ENCODE measurements at places on chromosomes 16 and 17. TPM values are rescaled to one million over a fixed set of nuclear protein-coding genes. Genes with fewer than 3 reads are reported as not detected.

- peak; percentile 63 for DNase-seq
These were observed 451 bp downstream of the IL32 start for GRCh38 chr16:3065742-3066439.

DNA sequence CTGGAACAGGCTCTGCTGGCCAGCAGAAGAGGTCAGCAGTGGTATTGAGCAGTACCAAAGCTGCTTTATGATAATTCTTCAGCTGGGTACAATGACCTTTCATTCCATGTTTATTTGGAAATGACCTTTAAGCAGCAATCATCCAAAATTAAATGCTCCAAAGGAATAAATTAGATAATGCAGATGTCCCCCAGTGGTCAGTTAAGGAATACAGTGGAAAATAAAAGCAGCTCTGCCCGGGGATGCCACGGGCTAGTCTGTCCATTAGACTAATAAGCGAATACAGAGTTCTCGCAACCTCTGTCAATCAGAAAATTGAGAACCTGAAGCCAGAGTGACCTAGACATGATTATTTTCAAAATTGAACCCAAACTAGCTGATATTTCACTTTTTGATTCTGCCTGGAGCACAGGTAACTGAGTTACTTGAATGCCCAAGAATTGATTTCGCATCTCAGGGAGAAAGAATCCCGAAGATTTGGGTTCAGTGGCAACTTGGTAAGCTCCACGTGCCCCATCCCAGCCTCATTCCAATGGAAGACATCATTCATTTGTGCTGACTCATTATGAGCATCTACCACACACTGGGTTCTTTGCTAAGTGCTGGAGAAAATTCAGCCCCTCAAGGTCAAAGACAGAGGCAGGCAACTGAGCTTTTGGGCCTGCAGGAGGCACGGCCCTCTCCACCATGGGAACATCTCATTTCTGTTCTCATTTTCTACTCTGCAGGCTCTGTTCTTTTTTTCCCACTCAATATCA lies 34.4 kb upstream of the SLC39A11 start:
- no peak for DNase-seq

DNA sequence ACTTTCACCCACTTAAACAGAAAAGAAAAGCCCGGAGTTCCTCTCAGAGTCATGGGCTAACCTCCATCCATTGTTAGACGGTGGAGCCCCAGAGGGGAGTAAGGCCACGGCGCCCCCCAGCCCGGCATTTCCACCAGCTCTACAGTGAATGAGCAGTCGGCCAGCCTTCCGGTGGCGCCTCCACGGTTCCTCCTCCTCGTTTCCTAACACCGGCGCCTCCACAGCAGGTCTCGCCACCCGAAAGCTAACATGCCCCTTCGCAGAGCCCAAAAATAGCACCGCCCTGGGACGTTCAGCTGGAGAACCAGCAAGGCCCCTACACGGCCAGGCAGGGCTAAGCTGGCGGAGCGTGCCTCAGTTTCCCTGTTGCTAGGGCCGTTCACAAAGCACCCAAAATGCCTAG lies 858 bp downstream of the MMD start:
- peak; percentile 78 for DNase-seq

DNA sequence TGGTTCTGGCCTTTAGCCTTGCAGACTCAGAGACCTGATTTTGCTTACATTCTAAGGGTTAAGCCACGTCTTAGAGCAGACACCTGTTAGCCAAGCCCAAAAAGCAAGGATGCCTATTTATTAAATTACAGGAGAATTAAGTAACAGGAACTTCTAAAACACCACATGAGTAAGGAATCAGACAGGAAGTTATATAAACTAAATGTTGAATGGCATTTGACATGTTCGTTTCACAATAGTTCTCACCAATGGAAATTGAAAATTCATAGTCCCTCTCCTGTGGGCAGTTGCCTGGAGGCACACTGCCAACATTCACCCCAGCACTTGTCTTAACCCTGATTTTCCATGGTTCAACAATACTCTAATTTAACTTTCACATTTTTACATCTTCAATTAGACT lies 9.0 kb downstream of the KRTAP9-7 start:
- no peak for DNase-seq

DNA sequence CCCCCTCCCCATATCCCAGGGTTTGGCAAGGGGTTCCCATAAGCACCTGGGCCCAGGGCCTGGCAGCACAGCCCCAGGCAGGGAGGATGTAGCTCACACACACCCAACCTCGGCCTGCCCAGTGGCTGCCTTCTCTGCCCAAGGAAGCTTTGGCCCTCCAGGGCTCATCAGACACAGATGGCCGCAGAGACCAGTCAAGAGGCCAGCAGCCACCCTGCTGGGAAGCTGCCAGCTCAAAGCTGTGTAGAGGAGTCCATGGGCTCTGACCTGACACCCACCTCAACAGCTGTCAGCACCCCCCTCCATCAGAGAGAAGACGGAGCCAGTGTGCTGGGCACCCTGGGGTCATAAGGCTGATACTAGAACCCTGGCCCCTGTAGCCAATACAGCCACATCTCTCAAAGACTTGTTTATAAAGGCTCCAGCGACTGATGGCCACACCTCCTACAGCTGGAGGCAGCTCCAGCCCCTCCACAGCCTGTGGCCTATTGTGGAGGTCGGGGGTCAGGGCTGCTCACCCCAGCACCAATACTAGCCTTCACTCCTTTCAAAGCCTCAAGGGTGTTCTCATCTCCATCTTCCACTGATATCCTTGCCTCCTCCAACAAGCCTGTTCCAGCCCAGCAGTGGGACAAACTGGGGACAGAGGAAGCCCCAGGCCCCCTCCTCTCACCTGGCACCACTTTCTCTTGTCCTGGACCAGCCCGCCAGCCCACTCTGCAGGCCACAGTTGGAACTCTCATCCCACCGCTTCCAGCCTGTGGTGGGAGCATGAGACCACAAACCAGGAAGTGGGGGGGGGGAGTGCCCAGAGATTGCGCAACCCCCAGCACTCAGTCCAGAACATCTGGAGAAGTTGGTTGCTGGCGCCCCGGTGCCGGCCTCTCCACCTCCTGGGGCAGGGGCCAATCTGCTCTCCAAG lies 2.2 kb upstream of the MPG start:
- DNase-seq: peak; percentile 70

DNA sequence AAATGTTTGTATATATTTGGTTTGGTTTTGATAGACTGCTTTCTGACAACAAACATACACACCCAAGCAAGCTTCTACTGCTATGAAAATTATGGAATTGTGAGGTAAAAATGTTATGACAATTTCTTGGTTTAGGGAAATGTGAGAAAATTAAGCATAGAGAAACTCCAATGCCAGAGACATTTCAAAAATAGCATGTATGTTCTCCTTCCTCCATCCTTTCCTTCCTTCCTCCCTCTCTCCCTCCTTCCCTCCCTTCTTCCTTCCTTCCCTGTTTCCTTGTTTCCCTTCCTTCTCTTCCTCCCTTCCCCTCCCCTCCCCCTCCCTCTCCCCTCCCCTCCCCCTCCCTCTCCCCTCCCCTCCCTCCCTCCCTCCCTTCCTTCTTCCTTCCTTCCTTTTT lies 14.9 kb downstream of the KCNJ2 start:
- DNase-seq: no peak

GRCh38 chr17:75006653-75007052 lies 5.8 kb upstream of the MRPL58 start:
- no peak for DNase-seq

DNA sequence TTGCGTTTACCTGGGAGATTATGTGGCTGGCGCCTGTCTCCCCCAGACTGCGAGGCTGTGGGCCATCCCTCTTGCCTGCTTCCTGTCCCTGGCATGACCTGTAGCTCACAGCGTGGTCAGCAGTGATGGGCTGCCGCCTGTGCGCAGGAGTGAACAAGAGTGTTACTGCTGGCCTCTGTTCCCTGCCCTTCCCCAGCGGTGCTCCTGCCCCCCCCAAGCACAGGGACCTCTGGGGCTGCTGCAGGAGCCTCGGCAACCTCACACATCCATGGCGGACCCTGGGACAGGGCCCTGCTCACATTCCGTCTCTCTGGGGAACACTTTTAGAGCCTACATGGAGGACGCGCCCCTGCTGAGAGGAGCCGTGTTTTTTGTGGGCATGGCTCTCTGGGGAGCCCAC lies 10.6 kb downstream of the TSC2 start:
- DNase-seq: no peak

DNA sequence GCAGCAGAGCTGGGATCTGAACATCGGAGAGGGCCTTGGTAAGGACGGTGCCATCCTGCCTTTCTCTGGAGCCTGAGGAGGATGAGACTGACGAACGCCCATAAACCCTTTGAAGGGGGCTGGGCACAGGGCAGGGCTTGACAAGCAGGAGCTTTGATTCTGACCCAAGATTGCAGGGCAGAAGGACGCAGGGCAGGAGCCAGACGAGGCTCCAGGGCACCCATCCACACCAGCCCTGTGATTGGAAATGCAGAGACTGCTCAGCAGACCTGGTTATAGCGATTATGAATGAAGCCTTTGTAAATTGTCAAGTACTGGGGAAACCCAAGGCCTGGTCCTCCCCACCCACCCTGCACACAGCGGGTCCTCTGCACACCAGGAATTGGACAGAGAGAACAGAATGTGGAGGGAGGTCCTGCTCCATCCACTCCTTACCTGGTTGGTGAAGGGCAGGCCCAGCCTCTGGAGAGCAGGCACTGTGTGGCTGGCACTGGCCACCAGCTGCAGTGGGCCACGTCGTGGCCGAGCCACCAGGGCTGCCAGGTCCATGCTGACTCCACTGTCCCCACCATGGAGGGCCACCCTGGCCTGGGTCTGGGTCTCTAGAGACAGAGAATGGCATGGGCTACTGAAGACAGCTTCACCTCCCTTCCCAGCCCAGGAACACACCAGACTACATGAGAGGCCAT lies 68.8 kb downstream of the RMI2 start:
- no peak for DNase-seq

GRCh38 chr16:53996961-53997360 lies 289.6 kb downstream of the IRX3 start:
- DNase-seq: no peak

DNA sequence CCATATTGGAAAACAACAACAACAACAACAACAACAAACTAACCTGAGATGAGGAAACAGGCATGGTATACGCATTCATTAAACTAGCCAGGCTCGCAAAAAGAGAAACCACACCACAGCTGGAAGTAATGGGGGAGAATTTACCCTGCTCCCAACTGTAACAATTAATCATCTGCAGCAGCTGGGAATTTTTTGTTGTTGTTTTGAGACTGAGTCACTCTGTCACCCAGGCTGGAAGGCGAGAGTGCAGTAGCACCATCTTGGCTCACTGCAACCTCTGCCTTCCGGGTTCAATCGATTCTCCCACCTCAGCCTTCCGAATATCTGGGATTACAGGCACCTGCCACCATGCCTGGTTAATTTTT lies 16.3 kb downstream of the PRPSAP1 start:
- no peak for DNase-seq

GRCh38 chr17:2792366-2793169 lies 3.7 kb upstream of the RAP1GAP2 start:
- DNase-seq: no peak

DNA sequence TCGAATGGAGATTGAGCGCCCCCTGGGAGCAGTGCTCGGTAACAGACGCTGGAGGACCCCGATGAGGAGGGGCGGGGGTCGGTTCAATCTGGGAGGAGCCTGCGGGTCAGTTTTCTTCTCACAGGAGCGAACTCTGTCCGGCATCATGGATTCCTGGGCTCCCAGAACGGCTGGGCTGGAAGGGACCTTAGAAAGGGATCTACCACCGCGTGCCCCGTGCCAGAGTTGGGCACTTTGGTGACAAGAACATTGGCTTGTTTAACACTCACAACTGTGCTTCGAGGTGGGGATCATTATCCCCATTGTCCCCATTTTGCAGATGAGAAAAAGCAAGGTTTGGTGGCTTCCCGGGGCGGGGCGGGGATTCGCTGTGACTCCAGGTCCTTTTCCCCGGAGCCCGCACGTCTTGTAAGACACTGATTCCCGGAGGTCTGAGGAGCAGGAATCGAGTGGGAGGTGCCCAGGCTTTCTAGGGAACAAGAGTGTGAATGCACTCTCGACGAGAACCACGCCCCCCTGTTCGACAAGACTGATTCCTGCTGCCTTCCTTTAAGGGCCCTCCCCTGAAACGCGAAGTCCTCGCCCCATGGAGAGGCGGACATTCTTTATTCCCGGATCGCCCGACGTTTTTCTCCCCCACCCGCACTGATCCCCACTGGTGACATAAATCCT lies 1.5 kb upstream of the FBXL19 start:
- DNase-seq: peak; percentile 91

DNA sequence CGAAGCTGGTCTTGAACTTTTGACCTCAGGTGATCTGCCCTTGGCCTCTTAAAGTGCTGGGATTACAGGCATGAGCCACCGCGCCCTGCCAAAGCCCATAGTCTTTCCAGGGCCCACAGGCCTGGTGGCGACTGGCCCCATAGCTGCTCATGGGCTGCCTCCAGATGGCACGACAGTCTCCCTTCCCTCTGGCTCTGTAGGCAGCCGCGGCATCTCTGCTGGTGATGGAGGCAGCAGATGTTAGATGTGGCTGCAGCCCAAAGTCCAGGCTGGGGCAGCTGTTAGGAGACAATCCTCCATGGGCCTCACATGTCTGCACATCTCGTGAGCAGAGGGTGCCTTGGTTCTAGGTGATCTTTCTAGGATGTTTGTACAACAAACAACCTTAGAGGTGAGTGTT lies 69.7 kb upstream of the DNAJA2 start:
- no peak for DNase-seq

GRCh38 chr16:57531635-57532265 lies 4.6 kb downstream of the CCDC102A start:
- peak; percentile 19 for DNase-seq

DNA sequence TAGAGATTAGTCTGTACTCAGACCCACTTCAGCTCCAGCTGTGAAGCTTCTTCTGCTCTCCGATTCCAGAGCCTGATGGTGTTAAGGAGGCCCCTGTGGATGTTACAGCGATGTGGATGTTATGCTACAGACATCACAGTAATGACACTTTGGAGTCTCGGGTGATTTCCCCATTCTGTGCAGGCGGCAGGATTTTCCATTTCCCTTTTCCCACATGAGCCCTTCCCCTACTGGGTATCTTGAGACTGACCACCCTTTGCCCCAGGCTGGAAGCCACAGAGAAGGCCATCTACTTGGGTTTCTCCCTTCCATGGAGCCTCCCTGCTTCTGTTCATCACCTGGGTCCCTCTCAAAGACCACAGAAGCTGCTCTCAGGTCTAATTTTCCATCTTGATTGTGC lies 78.3 kb downstream of the KCNJ12 start:
- DNase-seq: no peak

- no peak for DNase-seq
These were observed 19.2 kb upstream of the ABAT start for GRCh38 chr16:8655184-8655717.

GRCh38 chr17:20121359-20122253 lies 112.4 kb downstream of the SPECC1 start:
- DNase-seq: peak; percentile 87

The CDT1 gene
- 20.9 TPM for total RNA-seq

The MILR1 gene
- 4.4 TPM for total RNA-seq

The SRRM2 gene
- total RNA-seq: 538 TPM

The OR3A2 gene
- not detected for total RNA-seq

The NPIPB8 gene
- total RNA-seq: 10.1 TPM

The ADGRG1 gene
- total RNA-seq: 104 TPM

The CCDC57 gene
- 45.4 TPM for total RNA-seq

The KRT20 gene
- 553 TPM for total RNA-seq

The SYT17 gene
- total RNA-seq: 13.3 TPM

The PLSCR3 gene
- 21.6 TPM for total RNA-seq

The SPEM1 gene
- not detected for total RNA-seq

The ABCC6 gene
- 12.2 TPM for total RNA-seq

The XYLT1 gene
- 44.0 TPM for total RNA-seq

The STARD3 gene
- total RNA-seq: 57.6 TPM

The KCTD11 gene
- total RNA-seq: 10.3 TPM

The BICDL2 gene
- 75.5 TPM for total RNA-seq

The RPS6KB1 gene
- 41.7 TPM for total RNA-seq

The CFAP97D1 gene
- not detected for total RNA-seq
